ENCODE measurements at places on chromosomes 5 and 9. TPM values are rescaled to one million over a fixed set of nuclear protein-coding genes. Genes with fewer than 3 reads are reported as not detected.

GRCh38 chr5:53017383-53017782 lies 28.2 kb downstream of the ITGA2 start:
- no peaks in the 10 kb centered on the region for H3K27me3 ChIP-seq
- peaks cover 27% of the 10 kb centered on the region for H3K36me3 ChIP-seq
- DNase-seq = no peak
- no peak overlapping the region for H3K4me3 ChIP-seq
- H3K4me1 ChIP-seq = peaks cover 44% of the 10 kb centered on the region
- H3K27ac ChIP-seq = no peak overlapping the region

The GIN1 gene
- 7.9 TPM for total RNA-seq

The KDM3B gene
- total RNA-seq = 75.0 TPM

The PCDHB3 gene
- total RNA-seq = 0.17 TPM

- H3K4me3 ChIP-seq = no peak overlapping the region
- no peaks in the 10 kb centered on the region for H3K27me3 ChIP-seq
- H3K4me1 ChIP-seq = peaks cover 25% of the 10 kb centered on the region
- H3K36me3 ChIP-seq = no peaks in the 10 kb centered on the region
- DNase-seq = no peak
Observed at GRCh38 chr9:111804636-111805035, 9.9 kb upstream of the SHOC1 start.
